Stimulated activated CD4-positive, alpha-beta T cell treated with anti-CD3 and anti-CD28 coated beads, Interleukin-15, amount 100 ng/mL, for 1 hour (primary cell): ENCODE measurements at places on chromosomes 4 and X.

- no peak for DNase-seq
Observed at GRCh38 chr4:105274504-105274903, 127.8 kb downstream of the TET2 start.

DNA sequence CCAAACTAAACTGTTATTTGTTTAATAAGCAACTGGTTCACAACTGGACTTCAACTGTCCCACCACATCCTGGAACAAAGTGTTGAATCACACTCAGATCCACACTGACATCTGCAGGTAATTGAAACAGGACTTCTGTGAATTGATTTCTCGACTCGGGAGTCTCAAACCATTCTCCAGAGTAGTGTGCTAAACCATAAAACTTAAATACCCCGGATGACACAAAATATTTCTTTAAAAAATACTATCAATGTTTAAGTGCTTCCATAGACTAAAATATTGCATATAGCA, 95.4 kb upstream of the PLAC1 start:
- no peak for DNase-seq

DNA sequence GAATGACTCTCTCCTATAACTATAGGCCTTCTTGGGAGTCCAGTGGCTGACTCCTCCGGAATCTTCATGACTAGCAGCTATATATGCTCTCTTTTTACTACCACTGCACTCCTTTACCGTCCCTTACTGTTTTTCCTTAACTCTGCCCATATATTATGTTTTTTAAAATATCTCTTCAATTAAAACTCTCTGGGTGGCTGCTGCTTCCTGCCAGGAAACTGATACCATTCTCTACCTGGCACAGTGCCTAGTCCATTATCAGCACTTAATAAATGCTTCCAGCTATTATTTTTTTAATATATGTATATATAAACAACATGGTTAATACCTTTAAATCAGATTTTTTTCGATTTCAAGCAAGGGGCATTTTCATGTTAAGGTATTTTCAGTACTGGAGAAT, 136.6 kb upstream of the FAM47B start:
- DNase-seq = no peak

GRCh38 chr4:6498511-6499237, 26.3 kb upstream of the PPP2R2C start:
- no peak for DNase-seq

GRCh38 chrX:18353931-18354368, 538 bp downstream of the SCML2 start:
- DNase-seq = no peak
